SK-MEL-5 (cell line): ENCODE measurements at places on chromosomes 5 and 9. TPM values are rescaled to one million over a fixed set of nuclear protein-coding genes. Genes with fewer than 3 reads are reported as not detected.

DNA sequence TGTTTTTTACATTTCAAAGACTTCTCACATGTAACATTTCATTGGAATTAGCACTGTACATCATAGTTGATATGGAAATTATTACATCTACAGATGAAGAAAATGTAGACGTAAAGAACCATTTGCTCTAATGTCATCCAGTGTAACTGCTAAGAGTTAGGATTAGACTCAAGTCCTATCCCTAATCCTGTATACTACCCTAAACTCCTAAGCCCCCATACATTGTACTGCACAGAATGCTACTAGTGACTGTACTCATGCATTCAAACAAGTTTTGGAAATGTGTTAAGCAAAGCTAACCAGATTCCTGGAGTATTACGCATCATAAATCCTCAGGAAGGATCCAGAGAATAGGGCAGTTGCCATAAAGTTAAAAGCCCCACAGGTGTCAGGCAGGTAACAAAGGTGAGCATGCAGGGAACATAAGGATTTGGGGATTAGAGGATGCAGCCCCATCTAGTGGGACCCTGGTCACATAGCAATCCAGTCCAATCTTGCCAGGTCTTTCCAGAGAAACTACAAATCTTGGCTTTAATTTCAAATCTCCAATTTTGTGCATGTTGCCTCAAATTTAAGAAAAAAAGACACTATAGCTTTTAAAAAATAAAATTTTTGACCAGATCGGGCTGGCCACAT, 32.0 kb downstream of the HAVCR1 start:
- peak; percentile 22 for DNase-seq

The SCGB3A2 gene
- total RNA-seq: not detected in 2 replicates

DNA sequence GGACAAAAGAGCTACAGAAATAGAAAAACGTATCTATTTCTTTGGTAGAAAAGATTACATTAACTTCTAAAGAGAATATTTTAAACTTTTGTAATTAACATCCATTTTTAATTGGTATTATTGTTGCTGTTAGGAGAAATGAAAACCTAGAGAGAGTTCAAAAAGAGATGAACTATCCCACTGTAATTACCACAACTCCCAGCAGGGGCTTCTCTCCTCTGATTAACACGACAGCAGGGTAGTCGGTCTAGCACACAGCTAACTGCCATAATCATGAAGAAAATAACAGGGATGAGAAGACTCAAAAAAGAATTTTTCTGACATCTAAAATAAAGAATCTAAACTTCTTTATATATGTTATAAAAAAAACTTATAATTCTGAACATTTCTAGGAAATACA, 86.2 kb upstream of the CDH9 start:
- DNase-seq: peak; percentile 73

DNA sequence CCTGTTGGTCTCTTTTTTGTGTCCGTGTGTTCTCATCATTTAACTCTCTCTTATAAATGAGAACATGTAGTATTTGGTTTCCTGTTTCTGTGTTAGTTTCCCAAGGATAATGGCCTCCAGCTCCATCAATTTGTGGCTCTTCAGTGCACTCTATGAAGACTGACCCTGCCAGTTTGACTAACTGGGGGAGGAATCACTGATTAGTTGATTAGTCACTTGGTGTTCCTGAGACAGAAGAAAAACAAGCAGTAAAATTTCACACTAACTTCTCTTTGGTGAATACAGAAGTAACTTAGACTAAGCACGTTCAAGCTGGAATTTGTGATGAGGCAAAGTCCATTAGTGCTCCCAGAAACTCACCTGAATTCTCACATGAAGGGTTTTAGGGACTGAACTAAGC, 495.8 kb upstream of the RORB start:
- DNase-seq: no peak

GRCh38 chr9:127968700-127969383, 11.9 kb downstream of the EEIG1 start:
- DNase-seq: peak; percentile 38

The CDKN2B-AS1 gene
- total RNA-seq: not detected in 2 replicates

- DNase-seq: no peak
Observed at GRCh38 chr9:694092-694402, 147.4 kb upstream of the DMRT1 start.

GRCh38 chr9:79471580-79472543, 99.9 kb upstream of the TLE4 start:
- peak; percentile 43 for DNase-seq
